ENCODE measurements at places on chromosomes 4 and X.

DNA sequence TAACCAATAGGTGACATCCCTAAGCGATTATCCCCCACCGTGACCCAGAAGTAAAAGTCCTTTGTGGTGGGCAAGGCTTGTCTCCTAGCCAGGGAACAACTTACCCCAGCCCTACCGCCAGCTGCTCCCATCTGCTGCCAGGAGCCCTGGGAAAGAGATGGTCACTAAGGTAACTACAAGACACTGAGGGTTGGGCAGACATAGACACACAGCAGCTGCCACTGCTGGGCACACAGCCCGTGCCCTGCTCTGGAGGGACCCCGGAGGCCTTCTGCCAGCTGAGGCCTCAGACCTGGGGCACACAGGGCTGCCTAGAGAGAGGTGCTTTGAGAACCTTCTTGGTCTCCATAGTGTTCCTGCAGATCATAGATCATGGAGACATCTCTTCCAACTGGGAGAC is 53.0 kb upstream of the PROM1 start:
- no peak for DNase-seq

DNA sequence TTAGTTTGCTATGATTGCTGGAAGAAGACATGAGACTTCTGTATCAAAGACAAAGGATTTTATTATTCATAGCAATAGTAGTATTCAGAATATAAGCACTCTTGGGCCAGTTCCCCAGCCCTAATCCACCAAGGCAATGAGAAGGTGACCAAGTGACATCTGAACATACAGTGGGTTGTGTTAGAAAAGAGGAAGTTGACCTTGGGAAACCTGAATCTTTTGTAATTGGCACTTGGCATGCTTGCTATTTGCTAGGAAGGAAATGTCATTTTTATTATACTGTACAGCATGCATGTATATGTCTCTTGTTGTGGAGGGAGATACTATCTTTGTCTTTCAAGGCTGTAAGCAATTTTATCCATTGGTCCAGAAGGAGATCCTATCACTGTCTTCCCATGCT is 216.1 kb upstream of the FAT1 start:
- DNase-seq: no peak

DNA sequence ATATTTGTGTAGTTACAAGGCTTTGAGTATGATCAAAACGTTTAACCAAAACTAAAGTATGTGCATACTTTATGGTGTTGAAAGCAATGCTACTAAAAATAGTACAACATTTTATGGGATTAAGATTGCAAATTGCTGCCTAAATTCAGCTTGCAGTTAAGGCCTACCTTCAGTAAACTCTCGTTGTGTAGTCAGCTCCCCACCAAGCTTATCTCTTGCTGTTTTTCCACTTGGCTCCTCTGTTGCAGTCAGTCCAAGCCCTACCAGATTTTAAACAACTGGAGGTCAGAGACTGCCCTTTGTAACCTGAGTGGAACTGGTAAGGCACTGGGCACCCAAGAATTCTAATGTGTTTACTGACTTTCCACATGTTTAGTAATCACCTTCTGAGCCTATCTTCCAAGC is 25.7 kb downstream of the AFF1 start:
- DNase-seq: no peak

DNA sequence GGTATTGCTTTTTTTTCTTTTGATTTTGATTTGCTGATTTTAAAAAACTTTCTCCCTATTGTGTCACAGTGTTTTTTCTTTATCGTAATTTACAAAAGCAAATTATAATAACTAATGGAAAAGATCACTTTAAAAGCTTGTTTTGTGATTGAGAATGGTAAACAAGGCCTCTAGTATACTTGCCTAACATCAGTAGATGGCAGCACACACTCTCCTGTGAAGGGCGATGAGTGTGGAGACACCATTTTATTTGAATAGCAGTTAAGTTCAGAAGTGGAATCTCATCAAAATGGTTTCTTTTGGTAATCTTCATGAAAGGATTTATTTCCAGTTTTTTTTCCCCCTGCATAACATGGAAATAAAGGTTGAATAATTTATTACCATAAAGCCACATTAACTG is 72.3 kb downstream of the PAK3 start:
- no peak for DNase-seq

GRCh38 chrX:120000490-120001246 is 57.1 kb upstream of the NKAP start:
- DNase-seq: no peak

DNA sequence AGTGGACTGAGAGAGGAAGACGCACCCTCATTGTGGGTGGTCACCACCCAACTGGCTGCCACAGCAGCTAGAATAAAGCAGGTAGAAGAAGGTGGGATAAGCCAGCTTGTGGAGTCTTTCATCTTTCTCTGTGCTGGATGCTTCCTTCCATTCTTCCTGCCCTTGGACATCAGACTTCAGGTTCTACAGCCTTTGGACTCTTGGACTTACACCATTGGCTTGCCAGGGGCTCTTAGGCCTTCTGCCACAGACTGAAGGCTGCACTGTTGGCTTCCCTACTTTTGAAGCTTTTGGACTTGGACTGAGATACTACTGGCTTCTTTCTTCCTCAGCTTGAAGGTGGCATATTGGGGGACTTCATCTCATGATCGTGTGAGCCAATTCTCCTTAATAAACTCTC is 33.5 kb downstream of the ADH6 start:
- DNase-seq: no peak

GRCh38 chr4:112069110-112069509 is 76.1 kb upstream of the FAM241A start:
- no peak for DNase-seq

DNA sequence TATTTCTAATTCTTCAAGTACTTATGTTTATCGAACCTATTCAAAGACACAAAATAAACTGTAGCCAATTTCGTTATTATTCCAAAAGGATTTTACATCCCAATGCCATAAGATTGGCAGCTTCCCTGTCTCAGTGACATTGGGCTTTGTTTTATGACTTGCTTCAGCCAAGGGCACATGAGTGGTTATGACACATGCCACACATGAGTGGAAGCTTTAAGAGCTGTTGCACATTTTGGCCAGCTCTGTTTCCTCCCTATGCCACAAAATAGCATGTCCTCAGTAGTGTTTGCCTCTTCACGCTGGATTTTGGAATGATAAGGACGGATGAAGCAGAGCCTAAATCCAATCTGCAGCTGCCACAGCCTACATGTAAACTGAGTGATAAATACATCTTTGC is 21.9 kb downstream of the SEC24D start:
- DNase-seq: no peak

- DNase-seq: no peak
These were observed 477.8 kb downstream of the ANKRD50 start for GRCh38 chr4:124234771-124235170.

- no peak for DNase-seq
These were observed 129.6 kb upstream of the MED14 start for GRCh38 chrX:40864972-40865371.

DNA sequence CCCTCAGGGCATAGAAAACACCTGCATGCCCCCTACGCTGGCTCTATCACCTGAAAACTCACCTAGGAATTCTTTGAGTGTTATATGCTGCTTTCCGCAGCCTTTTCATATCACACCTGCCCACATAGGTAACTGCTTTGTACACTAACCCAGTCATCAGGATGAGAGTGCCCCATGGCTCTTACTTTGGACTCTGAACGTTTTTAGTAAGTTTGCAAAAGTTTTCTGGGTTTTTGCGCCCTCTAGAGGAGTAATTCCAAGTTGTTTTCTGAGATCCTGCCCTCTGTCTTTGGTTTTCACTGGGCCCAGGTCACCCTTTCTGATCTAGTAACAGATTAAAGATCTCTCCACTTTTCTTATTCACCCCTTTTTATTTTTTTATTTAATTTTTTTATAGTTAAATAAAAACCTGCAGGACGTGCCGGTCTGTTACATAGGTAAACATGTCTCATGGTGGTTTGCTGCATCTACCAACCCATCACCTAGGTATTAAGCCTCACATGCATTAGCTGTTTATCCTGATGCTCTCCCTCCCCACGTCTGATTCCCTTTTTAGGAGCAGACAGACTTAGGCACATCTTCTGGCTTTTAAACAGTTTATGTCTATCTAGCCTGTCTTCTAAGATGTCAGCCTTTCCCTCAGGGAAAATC is 139.2 kb downstream of the NWD2 start:
- DNase-seq: no peak

All from stimulated activated CD8-positive, alpha-beta memory T cell treated with anti-CD3 and anti-CD28 coated beads, Interleukin-4, amount 100 ng/mL, for 1 hour (primary cell).